NCI-H2081 treated with DMSO at 0.1 percent for 48 hours (cell line): ENCODE measurements at places on chromosomes 12 and 14.

DNA sequence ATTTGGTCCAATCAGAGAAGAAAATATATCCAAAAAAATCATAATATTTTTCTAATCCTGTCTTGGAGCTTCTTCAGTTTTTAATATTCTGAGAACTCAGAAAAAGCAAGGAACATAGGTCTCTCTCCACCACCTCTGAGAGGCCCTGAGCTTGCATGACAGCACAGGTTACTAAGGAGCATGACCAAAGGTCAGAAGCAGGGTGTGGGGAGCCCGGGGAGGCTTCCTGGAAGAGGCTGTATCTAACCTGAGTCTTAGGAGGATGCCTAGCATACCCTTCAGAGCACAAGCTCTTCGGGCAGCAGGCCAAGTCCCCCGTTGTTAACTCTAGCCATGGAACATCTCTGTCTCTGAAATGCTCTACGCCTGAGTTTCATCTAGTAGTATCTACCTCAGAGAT, 15.7 kb upstream of the STON2 start:
- no peak for DNase-seq

GRCh38 chr12:71397433-71397954, 42.1 kb upstream of the LGR5 start:
- no peak for DNase-seq

- no peak for DNase-seq
Measured at GRCh38 chr12:48816143-48816854, 2.0 kb upstream of the CACNB3 start.

DNA sequence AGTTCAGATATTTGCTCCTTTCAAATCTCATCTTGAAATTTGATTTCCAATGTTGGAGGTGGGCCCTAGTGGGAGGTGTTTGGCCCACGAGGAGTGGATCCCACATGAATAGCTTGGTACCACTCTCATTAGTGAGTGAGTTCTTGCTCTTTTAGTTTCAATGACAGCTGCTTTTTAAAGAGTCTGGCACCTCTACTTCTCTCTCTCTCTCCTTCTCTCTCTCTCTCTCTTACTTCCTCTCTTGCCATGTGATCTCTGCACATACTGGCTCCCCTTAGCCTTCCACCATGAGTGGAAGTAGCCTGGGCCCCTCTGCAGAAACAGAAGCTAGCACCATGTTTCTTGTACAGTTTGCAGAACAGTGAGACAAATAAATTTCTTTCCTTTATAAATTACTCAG, 25.1 kb downstream of the GPR65 start:
- DNase-seq = no peak

GRCh38 chr14:105600939-105601359, 74.6 kb downstream of the TMEM121 start:
- DNase-seq = no peak

- DNase-seq = no peak
Measured at GRCh38 chr12:57852200-57852599, 5.7 kb upstream of the CTDSP2 start.

- DNase-seq = no peak
Measured at GRCh38 chr14:54138354-54139038, 181.9 kb upstream of the BMP4 start.

DNA sequence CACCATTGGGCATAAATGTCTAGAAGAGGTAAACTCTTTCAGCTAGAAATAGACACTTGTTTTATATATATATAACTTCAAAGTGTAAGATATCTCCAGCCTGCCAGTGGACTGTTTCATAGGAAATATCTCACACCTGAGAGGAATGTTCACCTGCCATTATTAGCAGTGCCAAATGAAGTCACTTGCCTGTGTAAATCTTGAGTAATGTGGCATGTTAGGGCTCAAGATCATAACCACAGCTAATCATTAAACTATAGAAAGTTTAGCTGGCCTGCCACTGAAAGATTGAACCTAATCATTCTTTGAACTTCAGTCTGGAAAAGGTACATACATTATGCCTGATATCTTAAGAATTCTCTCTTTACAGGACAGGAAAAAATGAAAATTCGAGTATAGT, 25.5 kb upstream of the KCNJ8 start:
- no peak for DNase-seq

DNA sequence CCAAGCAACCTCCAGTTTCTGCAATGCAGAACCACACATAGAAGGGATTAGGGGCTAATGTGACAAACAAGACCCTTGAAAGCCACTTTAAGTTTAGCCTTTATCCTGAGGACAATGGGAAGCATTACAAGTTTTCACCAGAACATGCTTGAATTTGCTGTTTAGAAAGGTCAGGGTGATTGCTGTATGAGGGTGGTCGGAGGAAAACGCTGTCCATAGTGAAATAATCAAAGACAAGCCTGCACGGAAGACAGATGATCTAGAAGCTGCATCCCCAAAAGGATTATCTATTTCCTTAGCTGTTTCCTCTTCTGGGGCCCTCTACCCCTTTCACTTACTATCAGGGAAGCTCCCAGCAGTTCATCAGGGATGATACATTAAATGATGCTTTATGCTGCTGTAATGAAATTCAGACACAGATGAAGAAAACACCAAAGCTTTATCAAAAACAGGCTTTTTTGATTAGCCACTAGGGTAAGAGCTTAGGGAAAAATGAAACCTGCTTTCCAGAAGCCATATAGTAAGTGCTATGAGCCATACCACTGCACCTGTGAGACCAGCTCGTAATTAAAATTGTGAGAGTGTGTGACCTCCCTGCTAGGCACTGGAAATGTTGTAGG, 6.5 kb downstream of the HAL start:
- no peak for DNase-seq

DNA sequence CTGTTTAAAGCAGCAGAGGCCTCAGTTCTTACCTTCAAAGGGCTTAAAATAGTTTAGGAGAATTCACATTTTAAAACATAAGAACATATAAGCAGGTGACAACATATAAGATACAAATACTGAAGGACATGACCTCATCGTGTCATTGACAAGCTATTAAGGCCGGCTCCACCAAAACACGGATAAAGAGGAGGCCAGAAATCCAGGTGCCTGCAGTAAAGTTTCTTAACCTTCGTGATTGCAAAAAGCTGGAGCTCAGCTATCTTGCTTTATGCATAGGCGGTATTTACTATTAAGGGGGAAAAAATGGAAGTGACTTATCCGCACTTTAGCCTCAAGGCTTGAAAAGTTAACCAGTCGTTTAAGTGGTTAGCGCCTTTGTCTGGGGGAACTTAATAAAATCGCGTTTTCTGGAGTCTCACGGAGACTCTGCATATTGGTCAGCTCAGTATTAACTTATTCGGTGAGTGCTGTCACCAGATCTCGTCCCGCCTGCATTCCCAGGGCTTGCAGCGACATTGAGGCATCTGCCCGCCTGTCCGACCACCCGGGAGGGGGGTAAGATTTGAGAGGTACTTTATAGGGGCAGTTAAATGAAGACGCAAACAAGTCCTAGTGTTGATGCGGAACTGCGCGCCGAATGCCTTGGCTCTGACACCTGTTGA, 1.1 kb upstream of the SP1 start:
- no peak for DNase-seq

DNA sequence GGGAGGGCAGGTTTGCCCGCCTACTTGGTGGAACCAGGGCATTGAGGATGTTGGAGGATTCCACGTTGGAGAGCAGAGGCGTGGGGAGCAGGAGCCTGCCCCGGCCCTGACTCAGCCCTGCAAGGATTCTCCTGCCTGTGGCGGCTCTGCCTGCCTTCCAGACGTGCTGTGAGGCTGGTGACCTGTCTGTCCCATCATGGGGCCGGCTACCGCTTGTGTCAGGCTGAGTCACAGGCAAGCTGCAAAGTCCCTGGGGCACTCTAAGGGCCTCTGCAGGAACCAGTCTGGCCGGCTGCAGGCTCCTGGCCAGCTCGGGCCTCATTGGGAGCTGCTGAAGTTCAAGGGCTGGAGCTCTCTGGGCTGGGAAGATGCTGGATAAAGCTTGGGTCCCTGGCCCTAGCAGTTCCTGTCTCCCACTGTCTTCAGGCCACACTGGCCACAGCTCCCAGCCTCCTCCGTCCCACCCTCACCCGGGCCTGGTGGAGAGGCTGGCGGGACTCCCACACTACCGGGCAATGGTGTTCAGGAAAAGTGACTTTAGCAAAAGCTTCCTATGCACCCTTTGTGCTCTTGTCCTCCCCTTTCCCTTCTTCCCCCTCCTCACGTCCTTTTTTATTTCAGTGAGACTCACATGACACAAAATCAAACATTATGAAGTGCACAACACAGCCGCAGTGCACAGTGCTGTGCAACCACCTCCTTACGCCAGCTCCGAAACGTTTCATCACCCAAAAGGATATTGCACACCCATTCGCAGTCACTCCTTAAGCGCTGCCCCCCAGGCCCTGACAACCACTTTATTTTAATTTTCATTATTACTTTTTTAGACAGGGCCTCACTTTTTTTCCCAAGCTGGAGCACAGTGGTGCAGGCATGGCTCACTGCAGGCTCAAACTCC, 22.0 kb upstream of the ULK1 start:
- DNase-seq = no peak

GRCh38 chr12:123760267-123760938, 1.7 kb upstream of the DNAH10 start:
- DNase-seq = no peak

GRCh38 chr12:84464616-84465015, 448.0 kb downstream of the SLC6A15 start:
- no peak for DNase-seq

DNA sequence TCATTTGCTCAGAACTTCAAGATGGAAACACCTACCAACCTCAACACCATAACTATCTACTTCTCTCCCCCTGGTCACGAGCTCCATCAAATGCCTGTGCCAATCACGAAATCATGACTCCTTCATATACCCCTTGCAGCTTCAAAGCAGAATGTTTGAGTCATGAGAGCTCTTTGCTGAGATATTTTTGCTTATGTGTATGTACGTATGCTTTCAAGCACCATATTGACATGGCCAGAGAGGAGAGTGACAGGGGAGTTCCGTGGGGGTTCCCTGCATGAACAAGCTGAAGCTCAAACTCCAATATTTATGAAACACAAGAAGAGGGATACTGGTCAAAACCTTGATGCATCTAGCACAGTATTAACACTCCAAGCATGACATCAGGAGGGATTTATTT, 374.4 kb downstream of the DPF3 start:
- no peak for DNase-seq

- DNase-seq = no peak
Measured at GRCh38 chr12:104486363-104486750, 29.6 kb downstream of the CHST11 start.

- no peak for DNase-seq
Measured at GRCh38 chr12:2795291-2796186, 769 bp downstream of the FKBP4 start.

GRCh38 chr12:17588968-17589367, 501.0 kb downstream of the RERGL start:
- no peak for DNase-seq

DNA sequence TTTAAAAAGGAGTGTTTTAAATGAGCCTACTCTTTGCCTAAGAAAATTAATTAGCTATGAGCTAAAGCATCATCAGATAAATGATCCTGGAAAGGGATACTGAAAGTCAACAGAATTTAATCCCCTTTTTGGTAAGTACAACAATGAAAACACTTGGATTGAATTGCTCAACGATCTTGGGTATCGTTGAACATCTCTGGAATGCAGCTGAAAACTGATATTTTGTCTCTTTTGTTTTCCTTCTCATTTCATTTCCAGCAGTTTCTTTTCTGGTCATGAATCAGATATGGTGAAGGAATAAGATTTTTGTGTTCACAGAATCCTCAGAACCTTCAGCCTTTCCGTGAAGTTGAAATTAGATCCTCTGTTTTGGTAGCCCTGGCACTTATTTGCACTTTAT, 771.2 kb downstream of the FSCB start:
- no peak for DNase-seq

- DNase-seq = no peak
Measured at GRCh38 chr12:19322376-19322775, 116.9 kb upstream of the AEBP2 start.

DNA sequence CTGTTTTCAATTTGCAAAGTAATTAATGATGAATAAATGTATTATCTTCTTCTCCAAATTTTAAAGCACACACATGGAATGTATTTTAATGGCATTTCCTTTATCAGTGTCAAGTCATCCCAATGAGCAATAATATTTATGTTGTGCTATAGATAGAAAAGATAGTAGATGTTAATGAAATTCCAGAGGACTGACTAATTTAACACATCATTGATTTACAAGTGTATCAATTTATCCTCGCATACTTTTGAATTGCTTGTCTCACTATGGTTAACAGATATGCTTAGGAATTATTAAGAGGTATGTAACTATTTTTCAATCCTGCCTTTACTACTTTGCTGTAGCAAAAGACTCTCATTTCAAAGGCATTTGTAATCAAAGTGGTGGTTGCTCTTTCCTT, 842.9 kb downstream of the SLC6A15 start:
- DNase-seq = no peak

DNA sequence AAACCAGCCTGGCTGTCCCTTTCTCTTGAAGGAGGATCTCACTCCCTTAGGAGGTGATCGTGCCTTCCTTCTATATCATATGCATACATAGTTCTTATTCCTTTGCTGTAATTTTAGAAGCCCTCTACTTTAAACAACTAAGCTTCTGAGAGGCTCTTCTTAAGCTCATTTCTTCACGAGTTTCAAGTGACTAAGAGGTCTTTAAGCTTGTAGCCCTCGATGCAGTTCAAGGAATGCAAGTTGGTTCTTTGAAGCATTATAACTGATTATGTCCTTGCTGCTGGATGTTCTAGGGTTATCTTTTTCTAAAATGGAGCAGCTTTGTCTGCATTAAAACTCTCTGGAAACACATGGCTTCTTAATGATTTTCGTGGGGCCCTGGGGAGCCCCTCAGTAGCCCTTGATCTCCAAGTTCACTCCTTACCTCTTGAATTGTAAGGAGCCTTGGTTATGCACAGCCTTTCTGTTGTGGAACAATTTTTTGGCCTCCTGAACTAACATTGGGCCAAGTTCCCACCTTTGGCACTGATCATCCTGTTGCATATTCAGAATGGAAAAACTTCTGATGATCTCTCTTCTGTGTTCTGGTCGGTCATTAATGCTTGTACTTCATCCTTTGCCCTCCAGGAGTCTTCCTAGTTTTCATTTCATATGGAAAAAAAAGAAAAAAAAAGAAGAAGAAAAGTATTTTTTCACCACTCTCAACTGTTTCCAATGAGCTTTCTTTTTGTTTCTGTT, 12.6 kb downstream of the RASSF8 start:
- no peak for DNase-seq

GRCh38 chr14:24365600-24366412, 2.2 kb upstream of the NFATC4 start:
- no peak for DNase-seq

DNA sequence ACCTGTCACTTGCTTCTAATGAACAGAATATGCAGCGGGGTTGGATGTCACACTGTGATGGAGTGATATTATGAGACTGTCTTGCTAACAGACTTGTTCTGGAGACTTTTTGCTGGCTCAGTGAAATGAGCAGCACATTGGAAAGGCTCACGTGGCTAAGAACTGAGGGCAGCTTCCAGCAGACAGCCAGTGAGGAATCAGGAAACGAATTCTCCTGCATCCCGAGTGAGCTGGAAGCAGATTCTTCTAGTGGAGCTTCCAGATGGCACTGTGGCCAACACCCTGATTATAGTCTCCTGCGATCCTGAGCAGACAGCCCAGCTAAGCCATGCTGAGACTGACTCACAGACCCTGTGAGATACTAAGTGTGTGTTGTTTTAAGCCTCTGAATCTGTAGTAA, 16.1 kb upstream of the TSPAN9 start:
- no peak for DNase-seq

GRCh38 chr12:25615119-25615518, 62.0 kb upstream of the LMNTD1 start:
- DNase-seq = no peak
